ENCODE measurements at places on chromosomes 5 and 9.

DNA sequence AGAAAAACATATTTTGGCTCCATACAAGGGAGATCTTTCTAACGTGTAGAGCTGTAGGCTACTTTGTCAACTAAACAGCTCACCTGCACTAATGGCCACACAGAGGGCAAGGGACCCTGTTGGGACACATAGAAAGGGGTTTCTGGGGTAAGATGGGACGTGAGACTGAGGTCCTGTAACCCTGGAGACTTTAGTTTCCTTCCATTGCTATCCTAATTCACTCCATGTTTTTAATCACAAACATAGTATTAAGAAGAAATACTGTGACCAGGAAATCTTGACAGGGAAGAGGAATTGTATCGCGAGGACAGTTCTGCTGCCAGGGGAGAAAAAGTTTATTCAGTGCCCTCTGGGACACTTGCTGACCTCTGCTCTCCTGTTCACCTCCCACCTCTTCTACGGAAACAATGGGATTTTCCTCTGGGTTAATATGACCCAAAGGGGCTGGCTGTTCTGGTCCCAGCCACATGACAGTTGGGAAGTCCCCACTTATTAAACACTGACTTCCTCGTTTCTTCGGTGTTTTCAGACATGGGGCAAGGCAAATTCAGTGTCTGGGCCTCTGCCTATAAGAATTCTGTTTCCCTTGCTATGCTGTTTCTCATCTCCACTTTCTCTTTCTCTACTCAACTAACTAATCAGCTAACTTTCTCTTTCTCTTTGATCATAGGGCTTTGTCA is 106.9 kb upstream of the SEMA6A start:
- no peak for DNase-seq

DNA sequence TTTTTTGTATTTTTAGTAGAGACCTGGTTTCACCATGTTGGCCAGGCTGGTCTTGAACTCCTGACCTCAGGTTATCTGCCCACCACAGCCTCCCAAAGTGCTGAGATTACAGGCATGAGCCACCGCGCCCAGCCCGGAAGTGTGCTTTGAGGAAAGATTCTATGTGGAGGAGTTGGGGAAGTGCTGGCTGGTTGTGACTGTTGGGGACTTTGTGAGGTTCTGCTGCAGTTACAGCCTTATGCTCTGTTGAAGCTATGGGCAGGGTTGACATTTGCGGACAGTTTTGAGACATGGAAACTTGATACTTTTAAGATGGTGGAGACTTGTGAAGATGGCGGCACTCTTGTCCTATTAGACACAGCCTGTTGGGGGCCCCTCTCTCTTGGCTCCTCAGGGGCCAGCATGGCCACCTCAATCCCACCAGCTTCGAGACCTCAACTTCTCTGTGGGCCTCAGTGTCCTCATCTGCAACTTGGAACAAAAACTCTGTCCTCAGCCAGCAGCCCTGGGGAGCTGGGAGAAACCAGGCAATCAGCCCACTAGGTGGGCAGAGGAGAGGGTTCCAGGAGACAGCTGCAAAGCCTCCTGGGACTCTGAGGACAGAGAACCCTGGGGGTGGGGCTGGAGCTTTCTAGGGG is 24.9 kb downstream of the C9orf50 start:
- DNase-seq, result no peak

- DNase-seq, result no peak
These were observed 250.4 kb downstream of the LRRC70 start for GRCh38 chr5:62828742-62829603.

- peak; percentile 75 for DNase-seq
These were observed 232.8 kb upstream of the PTGER4 start for GRCh38 chr5:40446910-40447309.

DNA sequence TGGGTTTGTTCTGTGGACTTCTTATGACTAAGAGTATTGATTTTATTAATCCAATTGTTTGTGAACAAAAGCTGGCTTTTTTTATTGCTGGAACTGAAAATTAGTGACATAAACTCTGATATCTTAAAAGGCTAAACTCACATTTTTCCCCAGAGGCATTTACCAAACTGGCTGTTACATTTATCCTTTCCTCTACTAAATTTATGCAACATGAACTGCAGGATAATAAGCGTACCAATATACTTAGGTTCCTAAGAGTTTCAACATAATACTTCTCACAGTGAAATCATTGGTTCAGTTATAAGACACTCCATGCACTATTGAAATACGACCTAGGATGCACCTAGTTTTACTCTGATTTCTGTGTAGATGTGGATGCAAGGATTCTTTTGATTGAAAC is 560.8 kb upstream of the WWC1 start:
- peak; percentile 15 for DNase-seq

GRCh38 chr9:18022642-18023041 is 443.8 kb downstream of the SH3GL2 start:
- no peak for DNase-seq

- DNase-seq, result no peak
These were observed 9.8 kb upstream of the SLC36A3 start for GRCh38 chr5:151313357-151313756.

GRCh38 chr9:99341686-99342085 is 119.6 kb downstream of the SEC61B start:
- DNase-seq, result no peak

DNA sequence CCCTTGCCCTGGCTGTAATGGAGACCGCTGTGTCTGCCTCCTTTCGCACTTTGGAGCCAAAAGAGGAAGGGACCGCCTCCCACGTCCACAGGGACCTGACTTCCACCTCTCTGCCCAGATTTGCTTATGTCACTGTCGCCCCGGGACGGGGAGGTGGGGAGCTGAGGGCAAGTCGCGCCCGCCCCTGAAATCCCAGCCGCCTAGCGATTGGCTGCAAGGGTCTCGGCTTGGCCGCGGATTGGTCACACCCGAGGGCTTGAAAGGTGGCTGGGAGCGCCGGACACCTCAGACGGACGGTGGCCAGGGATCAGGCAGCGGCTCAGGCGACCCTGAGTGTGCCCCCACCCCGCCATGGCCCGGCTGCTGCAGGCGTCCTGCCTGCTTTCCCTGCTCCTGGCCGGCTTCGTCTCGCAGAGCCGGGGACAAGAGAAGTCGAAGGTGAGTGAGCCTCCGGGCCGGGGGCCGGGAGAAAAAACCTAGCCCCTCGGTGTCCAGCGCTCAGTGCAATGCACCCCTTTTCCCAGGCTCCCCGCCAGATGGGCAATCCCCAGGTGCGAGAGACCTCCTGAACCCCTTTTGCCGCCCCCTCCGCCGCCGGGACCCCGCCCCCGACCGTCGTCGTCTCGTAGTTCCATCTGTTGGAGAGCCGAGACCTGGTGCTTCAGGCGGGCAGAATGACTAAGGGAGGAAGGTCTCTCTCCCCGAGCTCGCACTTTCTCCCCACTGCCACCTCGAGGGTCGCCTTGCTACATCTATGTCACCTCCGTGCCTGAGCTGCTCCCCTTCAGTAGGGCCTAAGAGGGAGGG is at the start of gene GPX3:
Gene GPX3, plus strand, starts transcription at position 288 of the 807 bp plus-strand sequence. Its CDS starts 64 bp downstream, at position 352.
- DNase-seq, result no peak

DNA sequence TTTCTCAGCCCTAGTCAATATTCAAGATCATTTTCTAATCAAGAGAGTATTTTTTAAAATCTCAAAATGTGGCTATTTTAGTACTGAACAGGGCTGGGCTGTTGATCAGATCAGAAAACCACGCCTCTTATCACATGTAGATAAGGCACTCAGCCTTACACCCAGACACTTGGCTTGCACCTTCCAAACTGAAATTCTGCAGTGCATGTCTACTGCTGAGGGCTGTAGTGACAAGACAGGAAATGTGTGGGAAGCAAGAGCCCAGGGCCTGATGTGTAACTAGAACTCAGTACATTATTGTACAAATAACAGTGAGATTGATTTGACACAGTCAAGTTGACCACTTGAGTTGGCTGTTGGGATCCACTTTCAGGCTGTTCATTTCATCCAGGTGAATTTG is 48.6 kb downstream of the UBE2QL1 start:
- DNase-seq, result no peak
